ENCODE measurements at places on chromosomes 16 and 17. TPM values are rescaled to one million over a fixed set of nuclear protein-coding genes. Genes with fewer than 3 reads are reported as not detected.
A peak's percentile ranks its signal among the peaks of the same experiment; 100 is the strongest.

The IGFALS gene
- not detected for total RNA-seq

The SLC5A10 gene
- not detected for total RNA-seq

The CACNA1G gene
- 4.9 TPM for total RNA-seq

The PPP1R1B gene
- total RNA-seq = 10.7 TPM

The SHISA6 gene
- 2.7 TPM for total RNA-seq

DNA sequence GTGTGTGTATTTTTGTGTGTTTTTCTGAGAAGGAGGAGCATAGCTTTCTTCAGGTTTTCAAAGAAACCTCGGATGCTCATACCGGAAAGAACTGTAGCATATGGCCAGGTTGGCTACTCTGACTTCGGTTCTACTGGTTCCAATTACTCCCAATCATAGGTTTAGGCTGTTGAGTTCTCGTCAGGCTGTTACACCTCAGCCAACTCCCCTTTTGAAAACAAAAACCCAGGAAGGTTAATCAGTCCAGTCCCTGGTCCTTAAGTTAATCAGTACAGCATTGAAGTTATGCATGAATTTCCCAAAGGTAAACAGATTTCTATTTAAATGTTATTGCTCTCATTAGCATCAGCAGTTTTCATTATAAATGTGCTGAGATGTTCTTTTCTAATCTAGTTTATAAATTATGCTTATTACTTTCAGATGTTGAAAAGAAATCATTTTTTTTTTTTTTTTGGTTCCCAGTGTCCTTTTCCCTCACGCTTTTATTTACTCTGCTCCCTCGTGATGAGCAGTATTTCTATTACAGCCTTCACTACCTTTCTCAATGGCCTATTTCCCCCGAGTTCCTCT, 111.0 kb downstream of the NPIPB5 start:
- H3K4me3 ChIP-seq = no peak overlapping the region
- no peaks in the 10 kb centered on the region for H3K36me3 ChIP-seq
- peaks cover 4% of the 10 kb centered on the region for H3K4me1 ChIP-seq
- no peak overlapping the region for H3K27ac ChIP-seq
- H3K27me3 ChIP-seq = no peaks in the 10 kb centered on the region

DNA sequence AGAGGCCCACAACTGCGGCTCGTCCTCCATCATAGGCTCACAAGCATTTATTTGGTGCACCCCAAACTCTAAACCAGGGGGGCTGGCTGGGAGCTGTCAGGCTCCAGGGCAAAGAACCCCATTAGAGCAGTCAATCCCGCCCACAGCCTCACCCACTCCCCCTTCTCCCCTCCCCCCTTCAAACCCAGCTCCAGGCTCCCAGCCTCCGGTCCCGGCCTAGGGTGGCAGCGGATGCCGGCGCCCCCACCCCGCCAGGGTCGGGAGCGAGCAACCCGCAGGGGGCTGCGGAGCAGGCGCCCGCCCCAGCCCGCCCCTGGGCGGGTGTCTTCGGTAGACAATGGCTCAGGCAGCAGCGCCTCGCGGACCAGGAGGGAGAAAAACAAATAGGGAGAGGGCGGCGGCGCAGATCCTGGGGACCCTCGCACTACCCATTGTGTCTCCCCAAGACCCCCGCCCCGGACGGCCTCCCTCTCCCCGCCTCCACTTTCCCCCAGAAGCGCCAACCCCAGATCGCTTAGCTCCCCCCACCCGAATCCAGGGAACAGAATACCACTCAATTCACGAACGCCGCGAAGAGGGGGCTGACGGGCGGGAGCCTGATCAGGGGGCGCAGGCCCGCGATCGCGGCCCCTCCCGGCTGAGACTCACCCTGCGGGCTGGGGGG, 572 bp downstream of the FAM171A2 start:
- H3K36me3 ChIP-seq = 0 out of 2 replicates have a peak, but pooled peaks cover 2% of the 10 kb centered on the region
- peak; percentile 66 for DNase-seq
- peak overlapping the region; percentile 71 for H3K4me3 ChIP-seq
- no peaks in the 10 kb centered on the region for H3K27me3 ChIP-seq
- 0 out of 2 replicates have a peak overlapping the region, but pooled peaks have one; percentile 30 for H3K27ac ChIP-seq

DNA sequence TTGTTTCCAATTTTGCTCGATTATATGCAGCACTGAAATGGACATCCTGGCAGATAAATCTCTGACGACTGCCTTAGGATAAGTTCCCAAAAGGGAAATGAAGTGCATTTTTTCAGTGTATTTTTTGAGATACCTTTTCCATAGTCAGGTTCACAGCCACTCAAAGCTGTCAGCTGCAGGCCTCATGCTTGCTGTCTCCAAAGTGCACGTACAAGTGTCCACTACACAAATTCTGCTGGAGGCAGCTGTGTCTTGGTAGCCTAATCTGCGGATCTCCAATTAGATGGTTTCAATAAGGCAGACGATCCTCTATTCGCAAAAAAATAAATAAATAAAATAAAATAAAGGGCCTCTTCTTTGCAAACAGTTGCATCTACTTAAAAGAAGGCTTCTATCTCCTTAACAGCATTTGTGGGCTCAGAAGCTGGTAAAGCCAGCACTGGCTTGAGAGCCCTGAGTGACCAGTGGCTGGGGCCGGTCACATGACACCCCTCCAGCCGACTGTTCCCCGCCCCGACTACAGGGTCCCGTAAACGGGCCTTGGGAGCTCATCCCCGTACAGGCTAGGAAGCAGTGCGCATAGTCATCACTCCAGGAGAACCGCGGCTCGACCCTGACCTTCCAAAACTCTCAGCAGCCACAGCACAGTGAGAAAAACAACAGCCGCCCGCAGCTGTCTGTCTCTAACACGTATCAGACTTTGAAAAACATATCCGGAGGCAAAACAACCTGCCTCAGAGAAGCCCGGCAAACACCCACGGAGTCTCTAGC, 18.8 kb downstream of the RPH3AL start:
- no peak overlapping the region for H3K27ac ChIP-seq
- no peaks in the 10 kb centered on the region for H3K36me3 ChIP-seq
- peaks cover 15% of the 10 kb centered on the region for H3K4me1 ChIP-seq
- peak; percentile 69 for DNase-seq
- H3K27me3 ChIP-seq = 0 out of 2 replicates have a peak, but pooled peaks cover 3% of the 10 kb centered on the region

DNA sequence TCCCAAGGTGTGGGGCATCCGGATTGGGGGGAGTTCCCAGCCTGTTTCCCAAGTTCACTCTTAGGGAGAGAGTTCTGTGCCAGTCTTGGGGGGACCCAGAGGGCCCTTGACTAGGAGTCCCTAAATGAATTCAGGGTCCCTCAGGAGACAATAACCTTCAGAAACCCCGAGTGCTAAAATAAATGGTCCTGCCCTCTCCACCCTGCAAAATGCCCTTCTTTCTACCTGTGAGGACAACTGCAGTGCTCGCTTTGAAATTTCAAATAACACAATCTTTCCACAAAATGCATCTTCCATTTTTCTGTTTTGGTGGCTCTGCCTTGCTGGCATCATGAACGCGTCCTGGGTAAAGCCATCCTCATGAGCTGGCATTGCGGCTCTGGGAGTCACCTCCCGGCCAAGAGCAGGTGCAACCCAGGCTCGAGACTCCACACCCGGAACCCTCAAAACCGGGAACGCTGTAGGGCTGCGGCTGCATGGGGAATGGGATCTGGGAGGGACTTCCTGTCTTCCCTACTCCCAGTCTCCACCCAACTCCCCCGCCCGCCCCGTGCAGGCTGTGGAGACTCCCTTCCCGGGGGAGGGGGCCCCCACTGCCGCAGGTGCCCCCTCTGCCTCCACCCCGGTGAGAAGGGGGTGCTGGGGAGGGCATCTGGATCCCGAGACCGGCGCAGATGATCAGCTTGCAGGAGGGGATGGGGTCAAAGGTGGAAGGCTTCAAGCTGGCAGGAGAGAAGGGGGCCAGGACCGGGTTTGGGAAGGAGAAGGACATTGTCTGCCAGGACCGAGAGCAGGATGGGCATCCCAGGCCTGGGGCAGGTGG, at the start of gene ZNF205:
Gene ZNF205, plus strand, starts transcription at position 529 of the 823 bp plus-strand sequence. CDS start 845 bp downstream, outside the sequence.
- no peaks in the 10 kb centered on the region for H3K27me3 ChIP-seq
- no peaks in the 10 kb centered on the region for H3K4me1 ChIP-seq
- H3K27ac ChIP-seq = peak within 1 kb of the TSS; percentile 51
- H3K36me3 ChIP-seq = peaks cover 11% of the 10 kb centered on the region
- DNase-seq = no peak

GRCh38 chr16:28491230-28491969, 474 bp downstream of the CLN3 start:
- H3K4me1 ChIP-seq = no peaks in the 10 kb centered on the region
- H3K36me3 ChIP-seq = no peaks in the 10 kb centered on the region
- H3K4me3 ChIP-seq = peak overlapping the region; percentile 96
- no peaks in the 10 kb centered on the region for H3K27me3 ChIP-seq

GRCh38 chr17:75730065-75730464, 8.8 kb downstream of the ITGB4 start:
- H3K4me3 ChIP-seq = no peak overlapping the region
- H3K36me3 ChIP-seq = no peaks in the 10 kb centered on the region
- no peak overlapping the region for H3K27ac ChIP-seq

DNA sequence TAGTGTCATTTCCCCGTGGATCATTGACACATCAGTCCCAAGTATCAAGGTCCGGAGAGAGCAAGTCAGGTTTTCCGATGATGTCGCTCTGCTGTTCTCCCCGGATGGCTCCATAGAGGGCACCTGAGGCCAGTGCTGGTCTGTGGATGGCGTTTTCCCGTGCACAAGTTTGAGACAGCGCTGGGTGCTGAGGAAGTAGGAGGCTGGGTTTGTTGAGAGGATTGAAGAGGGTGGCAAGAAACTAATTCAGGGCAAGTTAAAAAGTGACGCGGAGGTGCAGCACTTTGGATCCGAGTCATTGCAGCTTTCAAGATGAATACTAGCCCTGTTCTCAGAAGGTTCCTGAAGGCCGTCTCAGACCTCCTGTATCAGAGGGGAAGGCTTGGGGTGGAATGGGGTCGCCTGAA, 7.7 kb downstream of the NUBP1 start:
- no peak for DNase-seq
- no peaks in the 10 kb centered on the region for H3K36me3 ChIP-seq
- no peak overlapping the region for H3K4me3 ChIP-seq

Data from H1 (cell line).